Chondrocyte (in vitro differentiated cells): ENCODE measurements at places on chromosomes 6 and 20.

DNA sequence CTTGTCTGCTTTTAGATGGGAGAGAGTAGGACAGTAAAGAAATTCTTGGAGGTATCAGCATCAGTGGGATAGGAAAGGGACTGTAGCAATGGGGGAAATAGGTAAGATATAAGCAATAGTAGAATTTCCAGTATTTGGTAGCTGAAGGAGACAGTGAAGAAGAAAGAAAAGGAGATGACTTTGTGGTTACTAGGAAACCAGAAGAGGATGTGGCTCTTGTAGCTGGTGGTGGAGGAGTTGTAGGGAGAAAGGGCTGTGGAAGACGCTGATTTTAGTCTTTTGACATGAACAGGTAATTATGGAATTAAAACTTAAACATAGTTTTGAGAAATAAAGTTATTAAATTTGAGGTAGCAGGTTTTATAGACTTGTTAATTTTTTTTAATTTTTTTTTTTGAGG is 26.1 kb downstream of the SH3BGRL2 start:
- DNase-seq: no peak

DNA sequence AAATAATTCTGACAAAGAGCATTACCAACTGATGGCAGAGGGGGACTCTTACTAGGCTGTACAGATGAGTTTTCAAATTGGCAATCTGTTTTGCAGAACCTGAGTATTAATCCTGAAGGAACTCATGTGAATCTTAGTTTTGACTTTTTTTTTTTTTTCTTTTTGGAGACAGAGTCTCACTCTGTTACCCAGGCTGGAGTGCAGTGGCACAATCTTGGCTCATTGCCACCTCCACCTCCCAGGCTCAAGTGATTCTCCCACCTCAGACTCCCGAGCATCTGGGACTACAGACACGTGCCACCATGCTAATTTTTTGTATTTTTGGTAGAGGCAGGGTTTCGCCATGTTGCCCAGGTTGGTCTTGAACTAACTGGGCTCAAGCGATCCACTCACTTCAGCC is 49.3 kb downstream of the KCTD20 start:
- no peak for DNase-seq

GRCh38 chr6:109454496-109455436 is 806 bp downstream of the MICAL1 start:
- DNase-seq: no peak

- no peak for DNase-seq
Observed at GRCh38 chr6:39754514-39755115, 29.4 kb upstream of the KIF6 start.

- no peak for DNase-seq
Observed at GRCh38 chr6:108798670-108799353, 49.4 kb upstream of the ARMC2 start.
